ENCODE measurements at places on chromosomes 4 and X.
A peak's percentile ranks its signal among the peaks of the same experiment; 100 is the strongest.

DNA sequence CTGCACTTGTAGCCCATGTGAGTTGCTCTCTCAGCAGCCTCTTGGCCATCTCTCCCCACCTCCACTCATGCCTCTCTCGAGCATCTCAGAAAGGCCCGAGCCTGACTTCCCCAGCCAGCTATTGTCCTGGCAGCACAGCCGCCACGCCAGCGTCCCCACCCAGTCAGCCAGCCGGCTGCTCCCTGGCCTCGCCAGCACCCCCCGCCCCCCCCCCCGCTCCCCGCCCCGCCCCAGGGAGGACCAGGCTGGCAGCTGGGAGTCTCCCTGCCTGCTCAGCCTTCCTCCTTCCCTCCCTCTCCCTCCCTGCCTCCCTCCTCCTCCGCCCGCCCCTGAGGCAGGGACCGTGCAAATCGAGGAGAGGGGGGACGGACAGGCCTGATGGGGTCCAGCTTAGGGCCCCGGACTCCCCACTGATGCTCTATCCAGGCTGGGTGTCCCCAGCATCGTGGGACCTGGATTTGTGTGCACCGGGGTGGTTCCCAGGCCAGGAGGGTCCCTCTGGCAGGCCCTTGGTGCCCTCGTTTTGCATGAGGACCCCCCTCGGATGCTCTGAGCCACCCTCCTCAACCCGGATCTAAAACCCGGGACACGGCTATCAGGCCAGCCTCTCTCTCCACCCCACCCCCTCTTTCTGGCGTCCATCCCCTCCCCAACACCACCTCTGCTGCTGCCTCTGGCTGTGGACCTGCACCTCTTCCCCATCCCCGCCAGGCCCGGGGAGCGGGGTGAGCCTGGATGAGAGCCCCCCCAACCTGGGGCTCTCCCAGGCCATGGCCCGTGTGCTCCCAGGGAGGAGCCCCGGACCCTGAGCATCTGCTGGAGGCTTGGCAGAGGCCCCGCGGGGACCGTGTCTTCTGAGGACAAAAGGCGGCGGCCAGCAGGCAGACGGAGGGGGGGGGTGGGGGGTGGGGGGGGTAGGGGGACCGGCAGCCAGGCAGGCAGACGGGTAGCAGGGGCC, at the start of gene GPR173:
TSS of gene GPR173 (plus strand) at position 621 of the 958 bp plus-strand sequence. CDS start 27,833 bp downstream, outside the sequence.
- DNase-seq = peak; percentile 33

GRCh38 chrX:18354369-18355223, at the start of gene SCML2:
Gene SCML2 (minus strand): TSS chrX:18354688. CDS start chrX:18334071, 20,617 bp downstream.
- DNase-seq = peak; percentile 7

- no peak for DNase-seq
These were observed 212.7 kb downstream of the CENPC start for GRCh38 chr4:67332627-67333026.

GRCh38 chr4:118753096-118753495, 67.9 kb downstream of the METTL14 start:
- no peak for DNase-seq

GRCh38 chr4:15894921-15895916, 43.3 kb downstream of the FGFBP1 start:
- DNase-seq = no peak

DNA sequence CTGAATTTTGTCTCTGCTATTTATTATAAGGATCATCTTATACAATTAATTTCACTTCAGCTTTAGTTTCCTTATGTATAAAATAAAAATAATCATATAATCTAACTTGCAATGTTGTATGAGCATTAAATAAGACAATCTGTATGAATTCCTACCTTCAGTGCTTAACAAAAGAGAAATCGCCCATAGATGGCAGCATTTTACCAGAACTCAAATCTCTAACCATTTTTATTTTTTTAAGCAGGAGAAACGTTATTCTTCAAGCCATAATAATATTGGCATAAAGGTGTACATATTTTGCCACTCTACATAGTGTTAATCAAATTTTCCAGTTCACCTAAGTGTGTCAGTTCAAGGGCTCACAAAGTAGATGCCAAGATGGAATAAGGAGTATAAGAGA, 78.8 kb downstream of the TMEM47 start:
- DNase-seq = no peak

DNA sequence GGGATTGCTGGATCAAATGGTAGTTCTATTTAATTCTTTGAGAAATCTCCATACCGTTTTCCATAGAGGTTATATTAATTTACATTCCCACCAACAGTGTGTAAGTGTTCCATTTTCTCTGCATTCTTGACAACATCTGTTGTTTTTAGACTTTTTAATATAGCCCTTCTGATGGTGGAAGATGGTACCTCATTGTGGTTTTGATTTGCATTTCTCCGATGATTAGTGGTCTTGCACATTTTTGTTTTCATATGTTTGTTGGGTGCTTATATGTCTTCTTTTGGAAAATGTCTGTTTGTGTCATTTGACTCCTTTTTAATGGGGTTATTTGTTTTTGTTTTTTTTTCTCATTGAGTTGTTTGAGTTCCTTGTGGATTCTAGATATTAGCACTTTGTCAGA, 75.3 kb upstream of the PUDP start:
- no peak for DNase-seq

- DNase-seq = no peak
These were observed 1808.9 kb upstream of the TENM3 start for GRCh38 chr4:180434131-180434895.
